Activated gamma-delta T cell treated with anti-CD3 and anti-CD28 coated beads, Interleukin-2, amount 50 U/mL, for 16 hours (primary cell): ENCODE measurements at places on chromosomes 16 and 17.

DNA sequence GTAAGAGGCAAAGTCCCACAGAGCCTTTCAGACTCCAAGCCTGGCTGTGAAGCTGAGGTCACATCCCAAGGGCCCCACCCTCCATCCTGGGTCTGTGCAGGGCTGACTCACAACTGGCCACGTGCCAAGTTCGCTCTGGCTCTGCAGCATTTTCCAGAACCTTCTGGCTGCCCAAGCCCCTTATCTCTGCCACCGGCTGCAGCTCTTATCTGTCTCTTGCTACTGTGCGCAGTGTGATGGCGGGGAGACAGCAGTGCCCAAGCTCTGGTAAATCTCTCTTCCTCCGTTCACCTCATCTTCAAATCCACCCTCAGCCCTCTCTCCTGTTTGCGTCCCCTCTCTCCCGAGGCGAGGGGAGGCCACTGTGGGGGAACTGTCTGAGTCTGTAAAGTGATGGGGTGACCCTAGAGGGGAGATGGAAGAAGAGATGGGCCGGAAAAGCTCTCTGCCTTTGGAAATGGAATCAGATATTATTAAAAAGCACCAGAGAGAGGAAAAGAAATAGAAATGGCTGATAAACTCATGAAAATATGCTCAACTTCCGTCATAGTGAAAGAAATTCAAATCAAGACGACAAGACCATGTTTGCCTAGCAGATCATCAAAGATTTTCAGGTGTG, 162.7 kb upstream of the CDC42EP4 start:
- DNase-seq = no peak

DNA sequence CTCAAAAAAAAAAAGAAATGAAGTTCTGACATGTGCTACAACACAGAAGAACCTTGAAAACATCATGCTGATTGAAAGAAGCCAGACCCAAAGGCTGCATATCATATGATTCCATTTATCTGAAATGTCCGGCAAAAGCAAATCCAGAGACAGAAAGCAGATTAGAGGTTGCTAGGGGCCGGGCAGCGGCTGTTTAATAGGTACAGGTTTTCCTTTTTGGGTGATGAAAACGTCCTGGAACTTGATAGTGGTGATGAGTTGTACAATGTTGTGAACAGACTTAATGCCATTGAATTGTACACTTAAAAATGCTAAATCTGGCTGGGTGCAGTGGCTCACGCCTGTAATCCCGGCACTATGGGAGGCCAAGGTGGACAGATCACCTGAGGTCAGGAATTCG, 166.5 kb downstream of the NTN1 start:
- no peak for DNase-seq

GRCh38 chr16:24700549-24701392, 28.7 kb upstream of the TNRC6A start:
- no peak for DNase-seq

DNA sequence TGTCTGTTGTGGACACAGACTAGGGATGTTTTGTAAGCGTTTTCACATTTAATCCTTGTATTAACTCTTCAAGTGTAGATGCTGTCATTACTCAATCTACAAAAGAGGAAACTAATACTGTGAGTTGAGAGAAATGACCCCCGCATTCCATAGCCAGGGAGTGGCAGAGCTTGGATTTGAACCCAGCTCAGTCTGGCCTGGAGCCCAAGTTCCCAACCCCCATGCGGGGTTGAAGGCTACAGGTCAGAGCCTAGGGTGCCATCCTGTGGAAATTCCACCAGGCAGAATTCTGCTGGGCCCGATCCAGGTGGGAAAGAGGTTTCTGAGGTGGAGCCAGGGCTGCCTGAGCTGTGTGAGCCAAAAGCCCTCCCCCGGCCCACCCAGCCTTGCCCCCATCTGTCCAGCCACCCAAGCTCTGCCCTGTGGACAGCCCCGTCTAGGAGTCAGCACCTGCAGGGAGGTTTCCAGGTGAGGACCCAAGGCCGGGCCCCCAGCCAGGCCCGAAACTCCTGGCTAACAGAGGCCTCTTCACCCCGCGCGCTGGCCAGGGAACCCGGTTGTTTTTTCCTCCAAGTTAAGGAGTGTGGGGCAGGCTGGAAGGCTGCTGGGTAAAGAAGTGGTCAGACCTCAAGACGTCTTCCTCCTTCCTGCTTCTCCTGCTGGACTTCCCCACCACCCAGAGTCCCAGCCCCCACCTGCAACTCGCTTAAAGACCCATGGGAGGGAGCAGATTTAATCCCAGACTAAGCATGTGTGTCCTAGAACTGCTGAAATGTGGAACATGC, 5.7 kb downstream of the MMP15 start:
- no peak for DNase-seq

- DNase-seq = no peak
Measured at GRCh38 chr16:8920645-8921346, 38.6 kb downstream of the LITAFD start.

- no peak for DNase-seq
Measured at GRCh38 chr16:7601100-7601499, 268.5 kb downstream of the RBFOX1 start.

- DNase-seq = peak; percentile 46
Measured at GRCh38 chr17:73191443-73192205, 1.2 kb upstream of the COG1 start.

DNA sequence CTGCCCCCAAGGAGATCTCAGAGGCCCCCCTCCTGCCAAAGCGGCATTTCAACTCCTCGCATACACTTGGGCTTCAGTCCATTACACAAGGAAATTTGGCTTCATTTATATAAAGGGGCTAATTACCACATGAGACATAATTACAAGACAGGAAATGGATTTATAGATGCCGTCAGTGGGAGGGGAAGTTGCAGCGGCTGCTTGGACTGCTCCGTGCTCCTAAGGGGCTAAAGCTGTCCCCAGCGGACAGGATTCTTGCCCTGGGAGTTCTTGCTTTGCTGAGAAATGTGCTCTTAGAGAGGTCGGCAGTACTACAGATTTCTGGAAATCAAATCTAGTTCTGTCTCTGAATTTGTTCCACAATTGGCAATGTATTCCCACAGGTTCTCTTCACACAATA, 57.2 kb upstream of the NLK start:
- no peak for DNase-seq

GRCh38 chr16:70680495-70681381, 5.1 kb downstream of the MTSS2 start:
- no peak for DNase-seq

GRCh38 chr17:36934692-36935630, 2.3 kb upstream of the LHX1 start:
- DNase-seq = no peak

GRCh38 chr17:55785181-55785580, 34.3 kb downstream of the PCTP start:
- no peak for DNase-seq

- no peak for DNase-seq
Measured at GRCh38 chr17:18021372-18021771, 17.6 kb downstream of the ATPAF2 start.

DNA sequence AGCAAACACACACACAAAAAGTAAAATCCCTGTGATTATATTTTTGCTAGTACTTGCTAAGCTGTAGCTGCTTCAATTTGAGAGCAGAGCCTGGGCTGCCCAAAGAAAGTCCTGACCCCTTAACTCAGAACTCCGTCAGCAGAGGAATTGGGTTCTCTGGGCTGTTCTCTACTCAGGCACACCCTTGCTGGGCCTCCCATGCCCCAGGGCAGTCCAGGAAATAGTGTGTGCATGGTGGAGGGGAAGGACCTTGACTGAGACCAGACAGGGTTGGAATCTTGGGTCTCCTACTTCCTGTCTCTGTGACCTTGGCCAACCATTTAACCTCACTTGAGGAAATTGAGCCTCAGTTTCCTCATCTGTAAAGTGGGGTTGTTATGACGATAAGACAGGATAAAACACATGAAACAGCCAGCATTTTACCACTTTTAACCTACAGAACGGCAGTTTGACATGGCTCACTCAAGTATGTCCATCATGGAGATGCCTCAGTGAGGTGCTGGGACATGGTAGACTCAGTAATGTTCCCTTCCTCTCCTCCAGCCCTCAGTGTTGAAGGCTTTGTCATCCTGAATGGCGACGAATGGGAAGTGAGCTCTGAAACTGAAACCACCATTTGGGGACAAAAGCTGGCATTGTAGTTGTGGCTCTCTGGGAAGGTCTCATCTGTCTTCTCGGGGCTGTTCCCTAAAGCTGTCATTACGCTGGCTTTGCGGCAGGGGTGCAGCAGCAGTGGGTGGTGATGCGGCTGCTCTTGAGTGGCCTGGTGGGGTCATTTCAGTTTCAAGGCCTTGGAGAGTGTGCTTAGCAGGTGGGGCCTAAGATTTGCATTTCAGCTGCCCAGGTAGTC, 74.9 kb downstream of the CMIP start:
- no peak for DNase-seq

GRCh38 chr16:4015275-4016004, 100.8 kb downstream of the ADCY9 start:
- DNase-seq = no peak

- no peak for DNase-seq
Measured at GRCh38 chr16:13148836-13149235, 247.4 kb downstream of the SHISA9 start.
